ENCODE measurements at places on chromosomes 6 and 20.

- no peak for DNase-seq
These were observed 54.9 kb downstream of the PRR18 start for GRCh38 chr6:166253281-166253681.

- DNase-seq: no peak
These were observed 47.6 kb downstream of the CPXM1 start for GRCh38 chr20:2752567-2753460.

GRCh38 chr6:109349419-109349987 is 32.8 kb downstream of the CD164 start:
- peak; percentile 10 for DNase-seq

- DNase-seq: no peak
These were observed 159.8 kb upstream of the CDH4 start for GRCh38 chr20:61092251-61092650.

DNA sequence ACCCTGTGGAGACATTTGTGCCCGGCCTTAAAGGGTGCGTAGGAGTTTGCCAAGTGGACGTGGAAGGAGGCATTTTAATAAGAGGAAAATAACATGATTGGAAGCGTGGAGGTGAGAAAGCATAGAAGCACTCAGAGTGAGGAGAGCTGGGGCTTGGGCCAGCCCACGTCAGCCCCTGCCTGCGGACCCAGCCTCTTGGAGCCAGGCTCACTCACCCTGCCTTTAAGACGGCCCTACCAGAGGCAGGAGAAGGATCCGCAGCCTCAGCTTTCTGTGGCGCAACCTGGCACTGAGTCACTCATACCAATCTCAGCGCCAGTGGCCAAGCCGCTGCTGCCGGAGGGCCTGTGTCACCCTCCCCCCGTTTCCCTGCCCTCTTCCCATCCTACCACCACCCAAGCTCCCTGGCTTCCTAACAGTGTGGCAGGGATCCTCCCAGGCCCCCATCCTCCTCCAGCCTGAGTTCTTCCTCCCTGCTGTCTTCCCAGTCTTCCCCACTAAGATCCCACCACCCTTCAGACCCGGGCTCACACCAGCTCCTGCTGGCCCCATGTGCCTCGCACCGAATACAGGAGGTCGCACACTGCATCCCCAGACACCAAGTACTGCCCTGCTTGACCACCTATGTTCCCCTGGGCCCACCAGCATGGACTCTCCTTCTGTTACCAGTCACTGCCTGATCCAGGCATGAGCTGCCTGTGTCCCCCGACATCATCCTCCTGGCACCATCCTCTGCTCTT is 285.2 kb downstream of the UST start:
- DNase-seq: no peak

DNA sequence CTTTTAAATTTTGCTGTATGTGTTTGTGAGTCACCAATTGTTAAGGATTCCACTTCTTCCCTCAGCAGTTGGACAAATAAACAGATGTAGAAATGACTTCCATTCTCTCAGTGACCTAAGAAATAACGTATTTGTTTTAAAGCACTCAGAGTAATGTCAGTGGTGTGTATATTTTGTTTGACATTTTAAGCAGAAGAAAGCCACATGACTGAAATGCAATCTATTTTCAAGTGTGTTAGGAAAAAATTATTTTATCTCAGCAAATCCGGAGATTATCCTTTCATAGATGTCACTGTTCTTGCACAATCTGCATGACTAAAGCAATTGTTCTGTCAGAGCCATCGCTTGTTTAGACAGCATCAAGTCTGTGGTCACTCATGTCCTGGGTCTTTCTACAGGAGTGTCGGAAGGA is 77.1 kb downstream of the JAG1 start:
- DNase-seq: no peak

DNA sequence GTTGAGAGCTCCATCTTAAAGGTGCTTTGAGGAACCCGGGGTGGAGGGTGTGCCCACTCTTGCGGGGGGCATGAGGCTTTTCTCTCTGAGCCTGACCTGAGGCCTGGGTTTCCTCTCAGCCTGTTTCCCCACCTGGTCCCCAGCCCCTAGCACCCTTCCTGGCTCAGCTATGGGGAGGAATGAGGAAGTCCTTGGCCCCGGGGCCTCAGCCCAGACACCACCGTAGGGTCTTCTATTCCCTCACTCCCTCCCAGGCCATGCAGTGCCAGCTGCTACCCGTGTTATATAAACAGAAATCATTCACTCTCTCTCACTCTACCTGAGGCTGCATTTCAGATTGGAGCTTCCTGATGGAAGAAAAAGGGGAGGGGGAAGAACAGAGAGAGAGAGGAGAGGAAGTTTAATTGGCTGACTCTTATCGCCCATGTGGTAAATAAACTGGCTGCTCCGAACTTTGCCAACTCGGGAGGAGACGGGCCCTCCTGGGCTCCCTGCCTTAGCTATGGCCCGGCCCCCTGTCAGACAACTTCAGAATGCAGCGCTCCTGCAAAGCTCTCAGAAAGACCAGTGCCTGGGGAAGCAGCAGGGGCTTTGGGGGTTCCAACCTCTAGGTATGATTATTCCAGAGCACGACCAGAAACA is 2.8 kb downstream of the CDH22 start:
- DNase-seq: no peak

GRCh38 chr20:32439132-32439829 is 81.2 kb downstream of the ASXL1 start:
- DNase-seq: peak; percentile 53

DNA sequence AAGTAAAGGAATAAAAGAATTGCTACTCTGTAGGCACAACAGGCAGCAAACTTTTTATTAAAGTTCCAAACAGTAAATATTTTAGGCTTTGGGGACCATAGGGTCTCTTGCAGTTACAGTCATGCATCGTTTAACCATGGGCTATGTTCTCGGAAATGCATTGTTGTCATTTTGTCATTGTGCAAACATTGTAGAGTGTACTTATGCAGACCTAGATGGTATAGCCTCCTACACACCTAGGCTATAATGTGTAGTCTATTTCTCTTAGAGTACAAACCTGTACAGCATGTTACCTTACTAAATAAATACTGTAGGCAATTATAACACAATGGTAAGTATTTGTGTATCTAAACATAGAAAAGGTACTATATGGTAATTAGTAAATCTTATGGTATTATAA is 54.7 kb downstream of the CDS2 start:
- no peak for DNase-seq

GRCh38 chr6:45696738-45697137 is 318.9 kb downstream of the CLIC5 start:
- no peak for DNase-seq

GRCh38 chr6:108323710-108324466 is 29.0 kb downstream of the AFG1L start:
- no peak for DNase-seq

DNA sequence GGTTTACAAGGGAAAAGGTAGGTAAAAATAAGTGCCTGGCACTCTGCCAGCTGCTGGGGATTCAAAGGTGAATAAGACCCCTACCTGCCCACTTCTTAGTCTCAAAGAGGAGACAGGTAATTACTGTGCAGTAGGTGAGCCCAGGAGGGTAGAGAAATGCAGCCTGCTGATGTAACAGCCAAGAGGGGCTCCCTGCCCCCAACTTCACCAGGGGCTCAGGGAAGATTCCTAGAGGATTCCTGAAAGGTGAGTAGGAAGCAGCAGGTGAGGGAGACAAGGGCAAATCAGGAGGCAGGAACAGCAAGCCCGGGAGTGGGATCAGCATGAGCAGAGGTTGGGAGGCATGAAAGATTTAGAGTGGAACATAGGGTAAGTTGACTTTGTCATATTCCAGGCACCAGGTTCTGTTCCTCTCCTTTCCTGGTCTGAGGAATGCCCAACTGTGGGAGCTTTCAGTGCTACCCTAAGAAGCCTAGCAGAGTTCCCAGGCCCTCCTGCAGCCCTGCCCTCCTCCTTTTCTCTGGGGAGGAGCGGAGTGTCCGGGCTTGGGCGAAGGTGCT is 258.1 kb downstream of the LRFN2 start:
- DNase-seq: no peak

DNA sequence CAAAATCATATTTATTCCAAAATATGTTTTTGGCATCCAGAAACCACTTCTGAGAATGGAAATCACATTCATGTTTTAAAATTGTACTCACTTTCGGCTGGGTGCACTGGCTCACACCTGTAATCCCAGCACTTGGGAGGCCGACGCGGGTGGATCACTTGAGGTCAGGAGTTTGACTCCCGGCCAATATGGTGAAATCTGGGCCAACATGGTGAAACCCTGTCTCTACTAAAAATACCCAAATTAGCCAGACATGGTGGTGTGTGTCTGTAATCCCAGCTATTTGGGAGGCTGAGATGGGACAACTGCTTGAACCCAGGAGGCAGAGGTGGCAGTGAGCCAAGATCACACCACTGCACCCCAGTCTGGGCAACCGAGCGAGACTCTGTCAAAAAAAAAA is 580.7 kb downstream of the MAFB start:
- no peak for DNase-seq

DNA sequence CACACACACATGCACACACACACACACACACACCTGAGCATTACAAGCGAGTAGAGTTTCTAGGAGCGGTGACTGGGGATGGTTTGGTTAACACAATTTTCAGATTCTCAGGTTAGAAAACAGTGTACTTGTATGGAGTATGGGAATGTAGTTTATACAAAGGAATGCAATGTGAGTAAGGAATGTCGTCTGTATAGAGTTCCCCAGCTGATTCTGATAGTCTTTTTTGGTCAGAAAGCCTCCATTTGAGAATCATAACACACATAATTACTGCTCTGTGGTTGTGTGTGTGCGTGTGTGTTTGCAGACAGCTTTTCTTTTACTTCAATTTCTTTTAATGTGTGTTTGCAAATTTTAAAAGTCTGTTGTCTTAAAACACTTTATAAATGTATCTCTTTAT is 93.2 kb downstream of the MYO6 start:
- no peak for DNase-seq

- DNase-seq: no peak
These were observed 365.2 kb downstream of the PAX1 start for GRCh38 chr20:22070610-22071058.

DNA sequence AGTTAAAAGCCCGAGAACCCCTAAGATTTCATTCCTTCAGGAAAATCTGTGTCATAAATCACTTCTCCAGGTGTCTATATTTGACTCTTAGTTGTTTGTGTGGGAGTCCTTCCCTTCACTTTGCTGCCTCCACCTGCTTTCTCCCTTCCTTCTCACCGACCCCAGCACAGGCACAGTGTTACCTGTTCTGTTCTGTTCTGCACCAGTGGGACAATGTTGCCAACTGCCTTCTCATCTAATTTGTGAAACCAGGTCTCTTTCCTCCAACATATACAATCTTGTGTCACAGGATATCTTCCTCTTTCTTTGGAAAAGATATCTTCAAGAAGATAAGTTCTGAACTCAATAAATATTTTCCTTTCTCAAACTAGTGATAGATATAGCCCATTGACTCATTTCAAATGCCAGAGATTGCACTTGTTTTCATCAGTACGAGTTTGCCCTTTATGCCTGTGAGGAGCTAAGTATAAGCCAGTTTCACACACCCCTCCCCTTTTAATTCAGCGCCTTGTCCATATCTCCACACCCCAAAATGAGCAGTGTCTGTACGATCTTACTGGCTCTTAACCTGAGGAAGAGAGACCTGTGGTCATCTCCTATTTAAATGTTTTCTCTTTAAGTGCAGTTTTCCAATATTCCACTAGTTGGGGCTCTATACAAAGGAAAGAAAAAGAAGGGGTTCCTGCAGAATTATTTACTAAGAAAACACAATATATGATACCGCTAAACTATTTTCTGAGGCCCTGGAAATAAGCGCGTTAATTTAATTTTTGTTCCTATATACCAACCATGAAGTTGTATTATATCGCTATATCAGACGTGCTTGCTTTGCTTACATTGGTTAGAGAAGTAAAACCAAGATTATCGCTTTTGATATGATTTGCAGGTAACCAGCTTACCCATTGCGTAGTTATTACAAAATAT is 81.6 kb upstream of the PREP start:
- DNase-seq: no peak

DNA sequence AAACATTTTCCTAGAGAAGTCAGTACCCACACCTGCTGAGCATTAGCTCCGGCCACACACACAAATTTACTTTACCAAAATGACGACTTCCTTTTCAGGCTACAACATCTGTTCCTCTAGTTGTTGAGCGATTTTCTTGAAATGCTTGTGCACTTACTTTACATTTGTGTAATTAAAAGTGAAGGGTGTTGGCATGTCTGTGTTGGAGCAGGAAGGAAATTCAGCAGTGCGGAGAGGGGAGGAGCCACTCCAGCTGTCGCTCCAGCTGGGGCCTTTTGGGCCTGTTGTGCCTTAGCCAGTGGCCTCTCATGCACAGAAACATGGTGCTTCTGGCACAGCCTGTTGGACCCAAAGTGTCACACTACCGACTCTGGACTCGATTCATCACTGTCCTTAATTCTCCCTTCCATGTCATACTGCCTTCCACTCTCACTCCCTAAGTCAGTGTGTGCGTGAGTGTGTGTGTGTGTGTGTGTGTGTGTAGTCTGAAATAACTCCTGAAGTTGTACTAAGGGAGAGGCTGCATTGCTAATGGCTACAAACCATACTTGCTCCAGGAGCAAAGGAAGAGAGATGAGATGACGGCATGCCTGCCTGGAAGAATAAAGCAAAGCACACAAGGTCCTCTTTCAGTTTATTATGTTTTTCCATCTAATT is 191.8 kb upstream of the ARG1 start:
- no peak for DNase-seq

- no peak for DNase-seq
These were observed 9.7 kb downstream of the DDRGK1 start for GRCh38 chr20:3194617-3195280.

- peak; percentile 32 for DNase-seq
These were observed at the start of gene STMN3 for GRCh38 chr20:63653041-63653973. STMN3 (minus strand) TSS chr20:63653424; CDS start chr20:63653345, 79 bp downstream.

GRCh38 chr6:12196326-12196936 is 93.7 kb upstream of the EDN1 start:
- DNase-seq: no peak

- no peak for DNase-seq
These were observed 36.8 kb downstream of the GCNT2 start for GRCh38 chr6:10557913-10558312.

Measured in BJ (cell line).